ENCODE measurements at places on chromosomes 11 and 22.

- H3K4me1 ChIP-seq, result peaks cover 70% of the 10 kb centered on the region
- peak overlapping the region; percentile 44 for H3K4me3 ChIP-seq
- no peaks in the 10 kb centered on the region for H3K27me3 ChIP-seq
- H3K27ac ChIP-seq, result peak overlapping the region; percentile 82
- DNase-seq, result no peak
- peaks cover 58% of the 10 kb centered on the region for H3K36me3 ChIP-seq
Observed at GRCh38 chr11:3990406-3990805, 104.2 kb upstream of the RRM1 start.

- H3K27me3 ChIP-seq, result no peaks in the 10 kb centered on the region
- no peaks in the 10 kb centered on the region for H3K4me1 ChIP-seq
- H3K27ac ChIP-seq, result no peak overlapping the region
- H3K4me3 ChIP-seq, result no peak overlapping the region
- H3K36me3 ChIP-seq, result no peaks in the 10 kb centered on the region
Observed at GRCh38 chr11:29183301-29183700, 833.5 kb downstream of the KCNA4 start.

DNA sequence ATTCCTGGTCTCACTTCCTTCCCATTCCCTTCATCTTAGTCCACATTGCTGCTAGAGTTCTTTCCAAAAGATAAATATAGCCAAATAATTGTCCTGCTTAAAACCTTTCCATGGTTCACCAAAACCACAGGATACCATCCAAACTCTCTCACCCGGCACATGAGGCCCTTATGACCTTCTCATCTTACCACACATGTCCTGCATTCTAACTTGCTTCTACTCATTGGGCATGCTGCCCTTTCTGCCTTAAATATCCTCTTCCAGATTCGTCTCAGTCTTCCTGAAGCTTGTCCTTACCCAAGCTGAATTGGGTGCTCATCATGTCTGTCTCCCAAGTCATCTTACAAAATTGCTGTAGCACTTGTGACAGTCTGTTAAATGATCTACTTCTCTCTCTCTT is 114.9 kb downstream of the MPPED2 start:
- H3K4me1 ChIP-seq, result no peaks in the 10 kb centered on the region
- no peaks in the 10 kb centered on the region for H3K36me3 ChIP-seq
- no peak overlapping the region for H3K27ac ChIP-seq
- H3K4me3 ChIP-seq, result no peak overlapping the region
- DNase-seq, result no peak

DNA sequence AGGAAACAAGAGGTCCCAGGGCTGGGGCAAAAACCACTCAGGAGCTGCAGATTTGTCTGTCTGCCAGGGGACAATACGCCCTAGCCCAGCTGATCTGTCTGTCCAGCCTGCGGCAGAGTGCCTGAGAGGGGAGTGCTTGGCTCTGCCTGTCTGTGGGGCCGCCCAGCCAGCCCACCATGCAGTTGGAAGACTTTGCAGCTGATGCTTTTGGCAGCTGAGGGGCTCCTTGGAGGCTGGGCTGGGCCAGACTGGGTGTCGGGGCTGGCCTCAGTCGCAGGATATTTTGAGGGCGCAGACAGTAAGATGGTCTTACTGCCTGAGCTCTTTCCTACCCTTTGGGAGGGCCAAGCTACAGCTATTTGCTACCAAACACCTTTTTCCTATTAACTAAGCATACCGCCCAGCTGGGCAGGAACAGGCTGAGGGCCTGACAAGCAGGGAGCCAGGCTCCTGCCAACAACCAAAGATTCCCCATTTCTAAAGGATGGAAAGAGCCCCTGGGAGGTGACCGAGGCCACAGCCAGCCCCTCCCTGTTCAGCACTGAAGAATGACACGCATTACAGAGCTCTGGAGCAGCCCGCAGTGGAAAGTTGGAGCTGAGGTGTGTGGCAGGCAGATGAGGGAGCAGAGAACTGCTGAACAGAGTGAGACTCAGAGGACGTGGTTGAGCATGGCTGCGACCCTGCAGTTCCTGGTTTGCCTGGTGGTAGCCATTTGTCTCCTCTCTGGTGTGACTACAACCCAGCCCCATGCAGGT is at the start of gene FAM180B:
TSS of gene FAM180B (plus strand) at position 581 of the 758 bp plus-strand sequence. CDS start at position 672, 91 bp downstream.
- H3K27ac ChIP-seq, result peak within 1 kb of the TSS; percentile 64
- no peak for DNase-seq
- no peaks in the 10 kb centered on the region for H3K27me3 ChIP-seq
- H3K4me1 ChIP-seq, result peaks cover 20% of the 10 kb centered on the region
- peaks cover 33% of the 10 kb centered on the region for H3K36me3 ChIP-seq

DNA sequence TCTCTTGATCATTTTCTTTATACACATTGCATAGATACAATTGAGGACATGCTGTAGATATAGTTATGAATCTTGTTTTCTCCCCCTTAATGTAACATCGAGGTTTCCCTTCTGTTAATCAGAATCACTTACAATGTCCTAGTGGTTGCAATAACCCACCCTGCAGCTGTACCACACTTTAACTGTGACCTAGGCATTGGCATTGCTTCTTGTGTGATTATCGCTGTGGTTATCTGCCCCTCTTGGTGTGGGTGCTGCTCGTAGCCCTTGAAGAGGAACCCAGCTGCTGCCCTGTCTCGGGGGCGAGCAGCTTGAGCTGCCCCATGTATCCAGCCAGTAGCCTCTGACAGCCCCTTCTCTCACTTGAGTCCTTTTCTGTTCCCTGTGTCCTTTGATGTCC is 1.5 kb downstream of the DGAT2 start:
- no peaks in the 10 kb centered on the region for H3K36me3 ChIP-seq
- no peak overlapping the region for H3K27ac ChIP-seq
- H3K4me1 ChIP-seq, result peaks cover 17% of the 10 kb centered on the region
- no peak overlapping the region for H3K4me3 ChIP-seq
- no peak for DNase-seq

GRCh38 chr11:118098996-118099837 is 12.5 kb upstream of the SMIM35 start:
- H3K27ac ChIP-seq, result no peak overlapping the region
- no peaks in the 10 kb centered on the region for H3K4me1 ChIP-seq
- DNase-seq, result no peak

DNA sequence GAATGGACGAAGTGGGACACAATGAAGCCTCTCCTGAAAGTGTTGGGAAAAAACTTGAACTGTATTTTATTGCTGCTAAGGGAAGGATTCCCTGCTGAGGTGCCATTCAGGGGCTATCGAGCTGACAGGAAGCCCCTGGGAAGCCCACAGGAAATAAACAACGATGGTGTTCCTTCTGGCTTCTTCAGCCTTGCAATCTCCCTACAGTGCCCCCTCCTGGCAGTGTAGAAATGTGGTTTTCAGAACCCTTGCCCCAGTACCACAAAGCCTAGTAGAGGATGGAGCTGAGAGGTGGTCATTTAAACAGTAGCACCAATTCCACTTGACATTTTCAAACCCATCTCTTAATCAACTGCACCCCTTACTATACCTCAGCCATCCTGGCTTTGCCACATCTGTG is 676.7 kb upstream of the ARHGAP42 start:
- H3K36me3 ChIP-seq, result no peaks in the 10 kb centered on the region
- no peak for DNase-seq
- no peak overlapping the region for H3K4me3 ChIP-seq
- H3K27ac ChIP-seq, result no peak overlapping the region
- H3K27me3 ChIP-seq, result no peaks in the 10 kb centered on the region

DNA sequence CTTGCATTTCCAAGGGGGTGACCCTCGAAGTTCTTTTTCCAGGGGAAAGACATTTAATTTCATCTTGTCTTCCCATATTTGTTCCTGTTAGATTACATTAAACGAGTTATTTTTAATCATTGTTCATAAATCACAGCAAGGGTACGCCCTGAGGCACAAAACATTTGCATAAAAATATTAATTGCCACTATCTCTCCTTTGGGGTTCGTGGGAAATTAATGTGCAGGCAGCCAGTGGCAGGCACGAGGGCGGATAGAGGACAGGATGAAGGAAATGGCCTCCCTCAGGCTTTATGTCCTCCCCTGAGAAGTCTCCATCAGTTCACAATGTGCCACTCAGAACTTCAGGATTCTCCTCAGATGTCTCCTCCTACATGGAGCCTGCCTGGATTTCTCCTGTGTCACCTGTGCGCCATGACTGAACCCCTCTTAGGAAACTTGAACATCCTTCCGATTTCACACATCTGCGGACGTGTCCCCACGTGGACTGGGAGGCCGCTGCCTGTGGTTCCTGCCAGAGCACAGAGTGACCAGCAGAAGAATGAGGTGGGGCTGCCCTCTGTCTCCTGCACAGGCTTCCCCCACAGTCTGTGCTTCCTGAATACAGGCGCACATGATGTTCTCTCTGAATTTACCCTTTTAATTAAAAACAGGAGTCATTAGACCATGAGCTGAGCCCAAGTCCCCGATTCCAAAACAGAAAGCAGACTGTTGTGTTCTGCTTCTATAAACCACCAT is 1085.9 kb downstream of the TBC1D22A start:
- no peak for DNase-seq
- peaks cover 3% of the 10 kb centered on the region for H3K27me3 ChIP-seq
- H3K4me1 ChIP-seq, result no peaks in the 10 kb centered on the region
- H3K36me3 ChIP-seq, result no peaks in the 10 kb centered on the region
- H3K27ac ChIP-seq, result no peak overlapping the region

GRCh38 chr11:15166204-15166603 is 51.5 kb downstream of the INSC start:
- H3K36me3 ChIP-seq, result no peaks in the 10 kb centered on the region
- H3K27ac ChIP-seq, result no peak overlapping the region
- H3K4me1 ChIP-seq, result no peaks in the 10 kb centered on the region
- DNase-seq, result no peak

DNA sequence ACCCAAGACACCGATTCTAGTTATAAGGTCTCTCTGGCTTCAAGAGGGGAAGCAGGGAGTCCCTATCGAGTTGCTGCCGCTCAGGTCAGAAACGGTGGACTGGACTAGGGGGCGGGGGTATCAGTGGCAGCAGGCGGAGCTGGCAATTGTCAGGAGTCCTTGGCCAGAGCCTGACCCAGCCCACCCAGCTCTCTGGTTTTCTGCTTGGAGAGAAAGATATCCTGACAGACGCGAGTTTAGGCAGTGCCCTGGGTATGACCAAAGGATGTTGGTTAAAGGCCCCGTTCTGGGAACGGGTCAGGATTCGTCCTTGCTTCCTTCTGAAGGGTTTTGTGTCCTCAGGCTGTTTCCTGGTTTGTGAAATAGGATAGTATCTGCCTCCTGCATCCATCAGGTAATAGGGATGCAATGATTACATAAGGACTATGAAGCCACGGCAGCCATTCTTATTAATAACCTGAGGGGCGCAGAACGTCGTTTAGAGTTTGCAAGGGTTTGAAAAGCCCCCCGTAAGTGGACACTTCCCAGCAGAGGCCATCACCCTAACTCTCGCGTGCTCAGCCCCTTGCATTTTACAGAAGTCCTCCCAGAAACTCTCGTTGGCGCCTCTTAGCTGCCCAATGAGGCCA is 700 bp upstream of the DEPDC5 start:
- H3K27me3 ChIP-seq, result no peaks in the 10 kb centered on the region
- H3K4me3 ChIP-seq, result peak overlapping the region; percentile 80
- peaks cover 48% of the 10 kb centered on the region for H3K4me1 ChIP-seq
- peak overlapping the region; percentile 99 for H3K27ac ChIP-seq
- DNase-seq, result peak; percentile 21

GRCh38 chr22:50439314-50439870 is 35.4 kb downstream of the SBF1 start:
- no peak overlapping the region for H3K27ac ChIP-seq
- peaks cover 23% of the 10 kb centered on the region for H3K36me3 ChIP-seq
- H3K4me1 ChIP-seq, result peaks cover 6% of the 10 kb centered on the region
- H3K27me3 ChIP-seq, result no peaks in the 10 kb centered on the region
- no peak overlapping the region for H3K4me3 ChIP-seq

GRCh38 chr22:49760630-49761571 is 66.8 kb downstream of the BRD1 start:
- H3K36me3 ChIP-seq, result no peaks in the 10 kb centered on the region
- peaks cover 29% of the 10 kb centered on the region for H3K4me1 ChIP-seq
- H3K27ac ChIP-seq, result peak overlapping the region; percentile 78
- peak overlapping the region; percentile 22 for H3K4me3 ChIP-seq
- H3K27me3 ChIP-seq, result peaks cover 5% of the 10 kb centered on the region
- peak; percentile 67 for DNase-seq

DNA sequence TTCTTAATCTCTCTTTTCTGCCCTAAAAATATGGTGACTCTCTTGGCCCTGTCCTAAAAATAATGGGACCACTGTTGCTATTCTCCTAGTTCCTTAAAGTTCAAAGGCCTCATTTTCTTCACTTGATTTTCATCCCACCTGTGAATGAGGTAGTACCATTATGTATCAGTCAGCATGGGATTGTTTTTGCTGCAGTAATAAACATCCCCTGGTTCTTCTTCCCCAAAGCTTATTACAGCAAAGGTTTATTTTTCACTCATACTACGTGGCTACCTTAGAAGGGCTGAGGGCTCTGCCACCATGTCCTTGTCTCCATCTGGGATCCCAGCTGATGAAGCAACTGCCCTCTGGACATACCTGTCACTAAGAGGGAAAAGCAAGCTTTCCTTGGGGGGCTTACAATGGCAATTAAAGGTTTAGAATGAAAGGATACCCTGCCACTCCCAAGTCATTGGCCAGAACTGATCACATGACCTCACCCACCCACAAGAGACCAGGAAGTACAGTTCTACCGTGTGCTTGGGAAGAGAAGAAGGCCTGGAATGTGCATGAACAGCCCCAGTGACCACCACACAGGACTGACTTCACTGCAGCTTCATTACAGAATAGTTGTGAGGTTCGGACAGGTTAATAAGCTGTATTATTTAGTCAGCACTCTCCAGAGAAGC is 7.8 kb downstream of the TTC38 start:
- H3K4me3 ChIP-seq, result no peak overlapping the region
- H3K4me1 ChIP-seq, result peaks cover 16% of the 10 kb centered on the region
- DNase-seq, result no peak

GRCh38 chr11:78929207-78929905 is 354.7 kb upstream of the NARS2 start:
- H3K4me1 ChIP-seq, result no peaks in the 10 kb centered on the region
- H3K36me3 ChIP-seq, result no peaks in the 10 kb centered on the region

DNA sequence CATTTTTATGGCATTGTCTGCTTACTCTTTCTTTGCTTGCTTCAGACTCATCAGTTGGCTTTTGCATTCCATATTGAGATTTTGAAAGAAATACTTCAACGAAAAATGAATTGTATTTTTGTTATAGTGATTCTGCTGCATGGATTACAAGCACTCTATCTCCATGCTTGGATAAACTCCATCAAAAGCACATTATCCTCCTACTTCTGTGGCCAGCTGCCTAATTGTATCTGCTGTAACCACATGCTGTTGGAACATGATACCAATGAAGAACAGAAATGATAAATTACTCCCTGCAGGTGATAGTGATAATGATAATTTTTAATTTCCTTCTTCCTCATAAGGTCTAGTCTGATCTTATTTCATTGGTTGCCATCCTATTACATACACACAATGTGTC is 100.8 kb downstream of the PRMT3 start:
- peaks cover 12% of the 10 kb centered on the region for H3K36me3 ChIP-seq
- H3K4me3 ChIP-seq, result no peak overlapping the region
- H3K27ac ChIP-seq, result no peak overlapping the region
- no peaks in the 10 kb centered on the region for H3K4me1 ChIP-seq
- H3K27me3 ChIP-seq, result no peaks in the 10 kb centered on the region

GRCh38 chr11:112961751-112962578 is 745 bp downstream of the NCAM1 start:
- peak; percentile 35 for DNase-seq
- H3K27ac ChIP-seq, result no peak overlapping the region
- peaks cover 11% of the 10 kb centered on the region for H3K4me1 ChIP-seq

Data from activated CD8-positive, alpha-beta T cell treated with anti-CD3 and anti-CD28 coated beads, Interleukin-2, amount 10 ng/mL, durations not matched to agents 7 days and 5 days (primary cell).